Bronchus fibroblast of lung (primary cell): ENCODE measurements at places on chromosomes 16 and 17. TPM values are rescaled to one million over a fixed set of nuclear protein-coding genes. Genes with fewer than 3 reads are reported as not detected.

The INTS2 gene
- total RNA-seq = 7.3 and 9.9 TPM in 2 replicates

The MYH8 gene
- not detected in 2 replicates for total RNA-seq

The MNT gene
- total RNA-seq = 5.4 TPM in 2 replicates

The ABCC11 gene
- under 0.01 TPM in 1 of 2 replicates, not detected in the other for total RNA-seq

The RNPS1 gene
- 218 and 221 TPM in 2 replicates for total RNA-seq

The BRICD5 gene
- 1.3 and 2.7 TPM in 2 replicates for total RNA-seq

The MYO15B gene
- 2.0 and 2.1 TPM in 2 replicates for total RNA-seq

The TNFSF12 gene
- total RNA-seq = 21.4 and 23.6 TPM in 2 replicates

The RNF222 gene
- total RNA-seq = not detected in 2 replicates

The PTX4 gene
- 0.15 and 0.17 TPM in 2 replicates for total RNA-seq

The CX3CL1 gene
- 0.17 TPM in 1 of 2 replicates, not detected in the other for total RNA-seq

The RUNDC3A gene
- total RNA-seq = not detected in 2 replicates

The KRTAP4-9 gene
- total RNA-seq = not detected in 2 replicates

The CD79B gene
- not detected in 2 replicates for total RNA-seq

The HP gene
- not detected in 2 replicates for total RNA-seq

The SPHK1 gene
- 13.1 and 14.6 TPM in 2 replicates for total RNA-seq

The CUEDC1 gene
- 10.3 and 12.5 TPM in 2 replicates for total RNA-seq

The P2RX1 gene
- under 0.01 TPM in 1 of 2 replicates, not detected in the other for total RNA-seq

The SNN gene
- 6.7 and 7.7 TPM in 2 replicates for total RNA-seq

The RPS15A gene
- 2,523 and 2,802 TPM in 2 replicates for total RNA-seq

The CHST6 gene
- total RNA-seq = 1.0 and 2.0 TPM in 2 replicates

The KLHL10 gene
- 0.17 TPM in 1 of 2 replicates, not detected in the other for total RNA-seq

The KRTAP4-4 gene
- total RNA-seq = not detected in 2 replicates

The CDR2L gene
- total RNA-seq = 15.8 and 21.5 TPM in 2 replicates

The PRR35 gene
- total RNA-seq = not detected in 2 replicates

The DPEP3 gene
- total RNA-seq = not detected in 2 replicates

The HOXB6 gene
- total RNA-seq = 73.6 and 78.8 TPM in 2 replicates

The WNT9B gene
- total RNA-seq = not detected in 2 replicates

The ITGA2B gene
- 0.15 and 0.17 TPM in 2 replicates for total RNA-seq

The COIL gene
- total RNA-seq = 10.3 and 11.6 TPM in 2 replicates
